Activated T-helper 9 cell treated with anti-CD3 and anti-CD28 coated beads, Interleukin-2, amount 50 U/mL, for 16 hours (primary cell): ENCODE measurements at places on chromosomes 2 and 18.

GRCh38 chr2:180056367-180057118 is 49.4 kb upstream of the CWC22 start:
- no peak for DNase-seq

- DNase-seq = no peak
These were observed 27.1 kb upstream of the RHOB start for GRCh38 chr2:20419752-20420151.

- DNase-seq = no peak
These were observed 34.0 kb downstream of the IL1R2 start for GRCh38 chr2:102025583-102026267.

DNA sequence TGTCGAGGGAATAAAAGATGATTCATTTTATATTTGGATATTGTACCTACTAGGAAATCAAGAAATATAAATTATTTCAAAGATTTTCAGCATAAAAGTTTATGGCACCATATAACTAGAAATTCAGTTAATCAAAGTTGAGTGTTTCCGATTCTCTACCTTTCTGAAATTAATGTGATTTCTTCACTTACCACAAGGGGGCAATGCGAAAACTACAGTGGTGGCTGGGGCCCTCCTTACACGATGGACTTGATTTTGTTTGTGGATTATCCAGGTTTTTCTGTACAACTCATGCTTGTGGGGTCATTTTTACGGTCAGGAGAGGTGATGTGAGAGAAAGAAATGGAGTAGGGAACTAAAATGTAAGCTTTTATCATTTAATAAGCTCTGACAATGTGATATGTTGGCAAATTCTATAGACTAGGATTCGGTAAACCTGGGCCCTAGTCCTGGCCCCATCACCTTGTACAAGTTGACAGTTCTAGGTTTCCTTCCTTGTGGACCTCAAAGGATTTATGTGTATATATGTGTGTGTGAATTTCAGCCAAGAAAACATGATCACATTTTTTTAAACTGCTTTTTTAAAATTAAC is 47.6 kb downstream of the G6PC2 start:
- no peak for DNase-seq

- no peak for DNase-seq
These were observed 33.8 kb upstream of the PPM1B start for GRCh38 chr2:44134848-44135247.

- DNase-seq = no peak
These were observed 92.6 kb downstream of the EPB41L3 start for GRCh38 chr18:5451150-5451549.

DNA sequence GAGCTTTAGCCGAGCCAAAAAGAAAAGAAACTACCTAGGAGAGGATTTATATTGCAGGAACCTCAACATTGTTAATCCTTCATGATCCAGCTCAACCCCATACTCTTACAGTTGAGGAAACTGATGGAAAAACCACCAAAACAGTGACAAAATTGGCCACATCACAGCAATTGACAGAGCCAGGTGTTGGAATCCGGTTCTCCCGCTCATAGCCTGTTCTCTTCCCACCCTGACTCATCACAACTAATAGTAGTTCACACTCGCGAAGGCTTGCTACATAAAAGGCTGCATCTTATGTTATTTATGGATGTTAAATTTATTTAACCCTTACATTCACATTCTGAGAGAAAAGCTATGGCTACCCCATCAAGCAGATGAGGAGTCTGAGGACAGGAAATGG is 33.7 kb downstream of the SLC9A4 start:
- DNase-seq = no peak

GRCh38 chr2:217947383-217948350 is 55.1 kb downstream of the TNS1 start:
- no peak for DNase-seq

- DNase-seq = no peak
These were observed 140.5 kb upstream of the HNRNPA3 start for GRCh38 chr2:177072090-177072489.

GRCh38 chr2:171084128-171084527 is 76.6 kb downstream of the TLK1 start:
- no peak for DNase-seq

- DNase-seq = no peak
These were observed 828 bp downstream of the CIB4 start for GRCh38 chr2:26640331-26640745.

DNA sequence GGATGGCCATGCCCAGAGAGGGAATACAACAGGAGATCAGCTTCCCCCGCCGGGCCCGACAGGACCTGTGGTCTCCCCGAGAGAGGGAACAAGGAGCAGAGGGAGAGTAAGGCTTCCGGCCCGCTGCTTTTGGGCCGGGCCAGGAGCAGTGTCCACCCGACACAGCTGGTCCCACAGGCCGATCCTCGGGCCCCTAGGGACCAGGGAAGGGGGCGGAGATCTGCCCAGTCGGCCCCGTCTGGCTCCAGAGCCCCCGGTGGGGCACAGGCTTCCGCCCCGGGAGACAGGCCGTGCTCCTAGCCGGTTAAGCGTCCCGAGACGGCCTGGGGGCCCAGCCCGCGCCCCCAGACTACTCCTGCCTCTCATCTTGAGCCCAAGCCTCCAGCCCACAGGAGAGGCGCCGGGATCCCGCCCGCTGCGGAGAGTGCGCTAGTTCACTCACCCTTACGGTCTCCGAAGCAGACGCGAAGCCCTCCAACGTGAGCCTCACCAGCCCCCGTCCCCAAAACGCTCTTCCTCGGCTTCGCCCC is at the start of gene MCFD2:
Gene MCFD2 (minus strand): TSS at position 526 of the 530 bp plus-strand sequence. CDS start 6,635 bp downstream, outside the sequence.
- DNase-seq = no peak

GRCh38 chr2:134083548-134083947 is 170.3 kb upstream of the MGAT5 start:
- DNase-seq = no peak

GRCh38 chr2:165539985-165540384 is 70.5 kb downstream of the CSRNP3 start:
- DNase-seq = no peak

- DNase-seq = no peak
These were observed 16.5 kb upstream of the SPTBN1 start for GRCh38 chr2:54439582-54439981.

DNA sequence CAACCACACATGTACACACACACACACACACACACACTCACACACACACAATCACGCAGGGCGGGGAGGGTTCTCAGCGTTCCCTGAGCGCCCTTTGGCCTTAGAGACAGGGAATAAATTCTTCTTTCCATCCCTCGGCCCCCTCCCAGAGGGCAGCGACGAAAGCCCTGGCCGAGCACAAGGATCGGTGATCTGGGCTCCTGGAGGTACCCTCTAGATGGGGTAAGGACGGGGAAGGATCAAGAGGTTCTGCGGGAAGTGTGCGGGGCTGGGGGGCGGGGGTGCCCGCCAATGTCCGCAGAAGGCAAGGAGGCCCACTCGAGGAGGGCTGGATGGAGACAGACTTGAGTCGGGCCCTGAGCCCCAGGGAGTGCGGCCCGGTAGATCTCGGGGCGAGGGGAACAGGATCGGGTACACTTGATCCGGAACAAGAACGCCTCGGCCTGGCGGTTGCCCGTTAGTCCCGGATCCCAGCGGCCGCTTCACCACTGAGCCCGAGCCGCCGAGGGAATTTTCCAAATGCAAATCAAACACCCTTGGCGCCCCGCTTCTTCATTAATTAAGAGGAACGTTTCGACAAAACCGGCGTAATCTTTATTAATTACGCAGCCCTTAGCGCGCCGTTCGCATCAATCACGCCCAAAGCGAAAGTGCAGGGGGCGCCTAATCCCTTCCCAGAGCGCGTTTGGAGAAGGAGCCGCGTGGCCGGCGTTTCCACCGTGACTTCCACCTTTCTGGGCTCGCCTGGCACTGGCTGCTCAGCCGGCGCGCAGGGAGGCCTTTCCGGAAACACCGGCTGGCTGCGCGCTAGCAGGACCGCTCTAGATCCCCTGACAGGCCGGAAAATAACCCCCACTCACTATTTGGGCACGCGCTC is 7.0 kb upstream of the PAX3 start:
- DNase-seq = no peak

DNA sequence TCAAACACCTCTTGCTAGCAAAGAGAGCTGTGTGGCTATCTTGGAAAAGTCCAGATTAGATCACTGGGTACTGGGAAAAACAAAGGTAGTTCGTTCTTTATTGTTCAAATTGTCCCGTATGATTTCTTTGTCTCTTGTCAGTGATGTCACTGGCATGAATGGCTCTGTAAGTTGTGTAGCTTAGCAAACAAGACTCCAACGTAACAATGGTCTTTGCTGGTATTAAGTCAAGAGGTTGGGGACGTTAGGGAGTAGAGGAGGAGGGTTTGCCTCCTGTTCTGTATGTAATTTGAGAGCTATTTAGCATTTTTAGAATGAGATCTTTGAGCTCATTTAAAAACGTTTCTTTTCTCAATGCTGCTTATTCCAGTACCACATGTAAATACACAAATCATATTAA is 216.5 kb upstream of the SP5 start:
- DNase-seq = no peak

GRCh38 chr2:224038830-224039079 is 331 bp downstream of the SERPINE2 start:
- no peak for DNase-seq

- DNase-seq = no peak
These were observed 34.3 kb downstream of the FAM168B start for GRCh38 chr2:131058920-131059319.

GRCh38 chr18:79545736-79546171 is 133.8 kb upstream of the CTDP1 start:
- no peak for DNase-seq

GRCh38 chr2:226185616-226186211 is 613.9 kb downstream of the IRS1 start:
- no peak for DNase-seq

- DNase-seq = no peak
These were observed 18.7 kb upstream of the ASPRV1 start for GRCh38 chr2:69979902-69980807.

- DNase-seq = no peak
These were observed 14.3 kb upstream of the MC5R start for GRCh38 chr18:13809531-13810255.

- no peak for DNase-seq
These were observed 18.4 kb downstream of the FAM178B start for GRCh38 chr2:96967961-96968360.

GRCh38 chr2:166768393-166769123 is 119.7 kb upstream of the XIRP2 start:
- DNase-seq = no peak

DNA sequence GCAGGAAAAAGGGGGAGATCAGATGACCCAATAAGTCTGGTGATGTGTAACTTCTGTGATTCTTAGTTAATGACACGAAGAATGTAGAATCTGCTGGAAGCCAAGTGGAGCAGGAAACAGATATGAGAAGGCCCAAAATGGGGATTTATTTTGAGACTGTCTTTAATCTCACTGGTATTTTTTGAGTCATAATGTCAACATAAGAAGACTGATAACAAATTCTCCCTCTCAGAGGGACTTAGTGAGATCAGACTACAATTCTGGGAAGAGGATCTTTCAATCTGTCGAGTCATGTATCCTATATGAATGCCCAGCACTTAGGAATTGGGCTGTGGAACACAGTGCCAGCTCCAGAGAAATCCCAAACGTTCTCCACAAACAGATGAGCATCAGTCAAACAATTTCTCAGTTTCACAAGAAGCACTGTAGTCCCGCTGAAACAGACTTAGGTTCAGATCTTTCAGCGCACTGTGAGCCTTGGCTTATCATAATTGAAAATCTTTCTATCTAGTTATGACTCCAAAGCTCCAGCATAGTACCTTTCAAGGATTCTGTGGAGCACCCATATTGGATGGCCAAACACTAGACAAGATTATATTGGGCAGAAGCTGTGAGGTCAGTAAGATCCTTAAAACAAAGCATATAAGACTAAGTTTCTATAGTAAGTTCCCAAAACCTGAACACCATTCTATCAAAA is 738.2 kb downstream of the LRP1B start:
- no peak for DNase-seq

DNA sequence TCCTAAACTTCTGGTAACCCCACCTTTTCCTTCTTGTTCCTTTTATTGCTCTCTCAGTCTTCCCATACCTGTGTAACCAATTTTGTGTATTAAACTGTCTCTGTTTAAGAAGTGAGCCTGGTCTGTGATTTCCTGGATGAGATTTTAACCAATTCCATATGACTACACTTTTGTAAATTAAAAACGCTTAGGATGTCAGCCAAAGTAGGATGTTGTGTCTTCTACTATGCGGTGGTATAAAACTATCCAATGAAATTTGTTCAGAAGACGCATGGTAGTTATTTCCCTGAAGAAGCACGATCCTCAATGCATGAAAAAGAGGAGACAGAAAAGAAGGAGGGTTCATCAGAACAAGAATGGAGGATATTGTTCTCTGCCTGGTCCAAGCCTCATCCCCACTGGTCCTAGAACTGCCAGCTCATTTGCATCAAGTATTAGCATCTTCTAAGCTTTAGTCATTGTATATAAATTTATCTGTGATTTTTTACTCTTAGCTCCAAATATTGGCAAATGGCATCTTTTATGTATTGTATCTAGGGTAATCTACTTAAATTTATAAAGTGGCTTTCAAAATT is 127.4 kb downstream of the TGIF1 start:
- no peak for DNase-seq

DNA sequence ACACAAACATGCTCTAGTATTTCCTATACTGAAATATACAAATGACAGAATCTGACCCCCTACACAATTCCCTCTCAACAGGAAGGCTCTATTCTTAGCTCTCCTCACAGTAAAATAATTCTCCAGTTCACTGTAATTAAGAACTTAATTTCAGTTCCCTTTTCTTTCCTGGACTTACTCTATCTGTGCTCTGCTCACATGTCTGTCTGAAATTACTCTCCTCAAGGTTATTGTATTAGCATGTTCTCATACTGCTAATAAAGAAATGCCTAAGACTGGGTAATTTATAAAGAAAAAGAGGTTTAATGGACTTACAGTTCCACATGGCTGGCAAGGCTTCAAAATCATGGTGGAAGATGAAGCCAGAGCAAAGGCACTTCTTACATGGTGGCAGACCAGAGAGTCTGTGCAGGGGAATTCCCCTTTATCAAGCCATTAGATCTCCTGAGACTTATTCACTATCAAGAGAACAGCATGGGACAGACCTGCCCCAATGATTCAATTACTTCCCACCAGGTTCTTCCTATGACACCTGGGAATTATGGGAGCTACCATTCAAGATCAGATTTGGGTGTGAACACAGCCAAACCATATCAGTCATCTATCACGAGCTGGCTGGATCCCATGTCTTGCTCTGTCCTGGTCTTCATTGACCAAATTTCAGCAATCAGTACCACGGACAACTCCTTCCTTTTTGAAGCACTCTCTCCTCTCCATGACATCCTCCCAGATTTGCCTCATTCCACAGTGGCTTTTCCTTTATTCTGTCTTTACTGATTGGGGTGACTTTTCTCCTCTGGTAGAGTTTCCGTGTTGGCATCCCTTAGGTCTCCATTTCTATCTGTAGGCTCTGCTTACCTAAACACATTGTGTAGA is 110.9 kb downstream of the GALR1 start:
- no peak for DNase-seq

DNA sequence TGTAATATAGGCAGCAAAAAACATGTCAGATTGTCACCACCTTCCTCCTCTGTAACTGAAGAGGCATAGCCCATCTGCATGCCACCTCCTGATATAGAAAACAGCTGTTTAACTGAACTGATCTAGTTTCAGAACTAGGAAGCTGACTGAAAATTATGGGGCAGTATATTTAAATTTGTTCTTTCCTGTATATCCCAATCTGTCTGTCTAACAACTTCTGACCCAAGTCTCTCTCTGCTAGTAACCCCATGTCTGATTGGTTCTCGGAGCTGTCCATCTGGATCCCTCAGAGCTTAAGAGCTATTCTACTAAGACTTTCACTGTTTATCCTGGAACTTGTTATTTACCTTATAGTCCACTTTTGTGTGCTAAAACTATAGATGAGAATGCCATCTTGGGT is 68.2 kb upstream of the SLC35G4 start:
- no peak for DNase-seq
